ENCODE measurements at places on chromosomes 5 and 9.

DNA sequence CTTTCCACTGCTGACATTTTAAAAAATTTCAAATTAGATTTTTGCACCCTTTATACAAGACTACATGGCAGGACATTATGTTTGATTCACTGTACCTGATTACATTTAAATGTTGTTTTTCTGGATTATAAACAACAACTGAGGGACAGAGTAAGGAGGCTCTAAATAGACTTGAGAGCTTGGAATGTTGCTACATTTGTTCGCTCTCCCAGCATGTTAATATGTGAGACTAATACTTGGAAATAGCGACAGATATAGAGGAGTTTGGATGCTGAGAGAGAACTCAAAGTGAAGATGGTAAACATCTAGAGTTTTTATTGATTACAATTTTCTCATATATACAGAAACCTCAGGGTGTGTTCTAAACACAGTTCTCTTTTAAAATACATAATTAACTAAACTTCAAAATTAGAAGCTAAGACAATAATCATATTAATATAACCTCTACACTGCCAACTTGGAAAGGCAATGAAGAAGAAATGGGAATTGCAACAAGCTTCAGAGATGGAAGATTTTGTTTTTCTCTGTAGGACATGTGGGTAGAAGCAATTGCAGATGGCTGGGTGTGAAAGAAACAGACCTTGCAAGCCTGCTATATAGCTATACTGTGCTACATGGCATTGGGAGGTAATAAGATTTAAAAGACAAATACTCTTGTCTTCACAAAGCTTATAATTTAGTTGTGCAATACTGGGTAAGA, 1.4 kb upstream of the NDFIP1 start:
- DNase-seq = no peak

GRCh38 chr5:460273-460625, 17.3 kb downstream of the EXOC3 start:
- no peak for DNase-seq

- no peak for DNase-seq
Observed at GRCh38 chr5:102049517-102049916, 246.6 kb downstream of the SLCO4C1 start.

DNA sequence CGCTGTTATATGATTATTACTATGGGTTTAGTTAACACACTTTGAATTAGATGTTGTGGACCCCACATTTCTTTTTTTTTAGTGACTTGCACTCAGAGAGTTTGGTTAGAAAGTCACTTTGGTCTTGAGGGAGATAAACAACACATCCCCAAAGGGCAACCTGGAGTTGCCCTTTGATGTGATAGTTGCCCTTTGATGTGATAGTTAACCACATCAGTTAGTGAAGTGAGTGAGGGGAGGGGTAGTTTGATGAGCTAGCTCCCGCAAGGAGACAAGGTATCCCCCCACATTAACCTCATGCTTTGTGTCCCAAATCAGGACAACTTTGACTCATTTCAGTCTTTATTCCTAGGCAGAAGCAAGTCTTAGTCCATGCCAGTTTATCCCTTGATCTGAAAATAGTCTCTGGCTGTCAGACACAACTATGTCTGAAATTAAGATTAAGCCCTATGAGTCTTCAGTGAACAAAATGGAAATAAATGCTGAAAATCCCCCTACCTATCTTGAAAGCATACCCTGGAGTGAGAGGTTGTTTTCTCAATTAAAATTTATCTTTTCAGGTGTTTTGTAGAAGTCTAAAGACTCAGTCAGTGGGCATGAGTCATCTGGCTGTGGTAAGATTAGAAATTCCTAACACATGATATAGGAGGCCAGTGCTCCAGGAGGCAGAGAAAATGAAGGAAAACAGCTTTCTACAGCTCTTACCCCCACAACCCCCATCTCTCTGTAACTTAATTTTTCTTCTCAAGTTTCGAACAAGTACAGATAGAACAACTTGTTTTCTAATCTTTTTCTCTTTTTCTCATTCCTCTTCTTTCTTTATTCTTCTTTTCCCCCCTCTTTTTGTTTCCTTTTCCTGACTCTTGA, 208.9 kb upstream of the DMRTA1 start:
- peak; percentile 21 for DNase-seq

GRCh38 chr5:40976041-40976440, 66.7 kb downstream of the C7 start:
- DNase-seq = no peak
